ENCODE measurements at places on chromosomes 5 and 9.

DNA sequence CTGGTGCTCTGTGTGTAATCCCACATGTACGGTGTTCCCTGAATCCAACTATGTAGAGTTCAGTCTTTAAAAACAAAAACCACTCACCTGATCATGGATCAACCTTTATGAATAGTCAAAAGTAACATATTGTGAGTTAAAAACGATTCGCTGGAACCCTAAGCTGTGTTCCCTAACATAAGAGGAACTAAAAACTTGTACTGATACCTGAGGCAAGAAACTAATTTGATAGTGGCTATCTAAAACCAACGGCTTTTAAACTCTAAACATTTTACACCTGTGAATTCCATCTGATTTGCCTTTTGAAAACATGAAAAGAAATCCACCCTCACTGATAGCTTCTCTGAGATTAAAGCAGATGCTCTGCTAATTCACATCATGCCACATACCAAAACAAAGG is 101.5 kb downstream of the DEPDC1B start:
- DNase-seq = no peak

GRCh38 chr5:91383956-91384300 is 811 bp upstream of the ARRDC3 start:
- DNase-seq = no peak

DNA sequence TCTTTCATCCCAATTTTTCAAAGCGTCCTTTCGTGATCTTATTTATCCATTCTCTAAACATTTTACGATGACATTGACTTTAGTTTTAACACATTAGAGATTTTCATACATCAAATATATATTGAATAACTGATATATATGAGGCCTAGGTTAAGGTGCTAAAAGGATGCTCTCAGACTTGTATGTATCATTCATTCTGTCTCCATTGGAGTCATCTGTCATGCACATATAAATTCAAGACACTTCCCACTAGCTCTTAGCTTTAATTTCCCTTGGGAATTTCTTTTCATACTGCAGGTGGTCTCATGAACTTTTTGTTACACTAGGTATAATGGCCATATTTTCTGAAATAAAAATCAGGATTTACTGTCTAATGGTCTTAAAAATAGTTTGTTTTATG is 635.8 kb upstream of the C9orf72 start:
- DNase-seq = no peak

GRCh38 chr9:127087836-127088235 is 34.6 kb downstream of the ANGPTL2 start:
- no peak for DNase-seq

GRCh38 chr5:59107692-59108091 is 524.8 kb downstream of the RAB3C start:
- no peak for DNase-seq

DNA sequence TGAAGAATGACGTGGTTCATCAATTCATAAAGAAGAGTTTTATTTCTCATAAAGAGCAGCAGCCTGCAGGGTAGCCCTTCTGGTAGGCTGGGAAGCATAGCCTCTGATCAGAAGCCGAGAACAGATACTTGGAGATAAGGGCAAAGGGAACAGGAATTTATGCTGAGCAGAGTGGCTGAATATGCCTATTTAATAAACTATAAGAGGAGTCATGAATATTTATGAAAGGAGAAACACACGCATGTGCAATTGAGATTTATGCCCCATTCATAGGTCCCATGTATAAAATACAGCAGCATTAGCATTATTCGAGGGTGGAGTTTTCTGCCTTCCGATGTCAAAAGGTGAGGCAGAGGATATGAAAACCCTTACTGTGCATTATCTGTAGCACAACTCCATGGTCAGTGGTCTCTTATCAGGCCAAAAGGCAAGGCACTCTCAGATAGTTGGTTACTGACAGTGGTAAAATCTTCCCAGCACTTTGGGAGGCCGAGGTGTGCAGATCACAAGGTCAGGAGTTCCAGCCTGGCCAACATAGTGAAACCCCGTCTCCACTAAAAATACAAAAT is 569.1 kb downstream of the ACTL7B start:
- no peak for DNase-seq

- no peak for DNase-seq
These were observed 341.0 kb downstream of the EBF1 start for GRCh38 chr5:158758675-158759074.

DNA sequence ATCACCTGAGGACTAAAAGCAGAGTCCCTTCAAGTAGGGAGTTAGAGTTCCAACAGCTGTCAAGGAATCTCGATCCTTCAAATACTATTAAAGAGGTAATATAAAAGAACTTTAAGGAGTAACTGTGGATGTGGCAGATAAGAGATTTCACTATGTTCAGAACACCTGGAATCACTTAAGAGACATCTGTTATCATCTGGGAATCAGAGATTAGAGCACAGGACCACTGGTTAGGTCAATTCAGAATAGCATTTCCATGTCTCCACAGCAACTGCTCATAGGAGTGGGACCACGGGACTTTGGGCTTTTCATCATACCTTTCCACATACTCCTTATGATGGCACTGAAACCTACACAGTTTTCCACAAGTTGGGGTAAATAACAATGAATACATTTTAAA is 216.6 kb downstream of the DENND1A start:
- DNase-seq = no peak
